Small intestine (tissue), 16 donors: ENCODE measurements at places on chromosomes 2 and 18.

DNA sequence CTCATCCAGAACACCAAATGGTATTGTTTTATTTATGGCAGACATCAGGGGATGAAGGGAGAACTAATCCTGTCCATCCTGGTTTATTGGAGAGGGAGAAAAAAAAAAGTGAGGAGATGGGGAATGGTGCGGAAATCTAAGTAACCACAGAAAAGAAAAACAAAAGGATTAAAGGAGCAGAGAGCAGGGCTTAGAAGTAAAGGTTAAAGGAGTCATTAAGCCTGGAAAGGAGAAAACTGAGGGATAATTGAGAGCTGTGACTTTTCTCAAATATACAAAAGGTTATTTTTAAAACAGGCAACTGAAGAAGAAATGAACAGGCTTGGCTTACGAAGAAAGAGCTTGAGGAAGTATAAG, 127.2 kb upstream of the PPP1CB start:
- no peak for DNase-seq

GRCh38 chr2:172930871-172931255, 144.8 kb upstream of the MAP3K20 start:
- no peak for DNase-seq

DNA sequence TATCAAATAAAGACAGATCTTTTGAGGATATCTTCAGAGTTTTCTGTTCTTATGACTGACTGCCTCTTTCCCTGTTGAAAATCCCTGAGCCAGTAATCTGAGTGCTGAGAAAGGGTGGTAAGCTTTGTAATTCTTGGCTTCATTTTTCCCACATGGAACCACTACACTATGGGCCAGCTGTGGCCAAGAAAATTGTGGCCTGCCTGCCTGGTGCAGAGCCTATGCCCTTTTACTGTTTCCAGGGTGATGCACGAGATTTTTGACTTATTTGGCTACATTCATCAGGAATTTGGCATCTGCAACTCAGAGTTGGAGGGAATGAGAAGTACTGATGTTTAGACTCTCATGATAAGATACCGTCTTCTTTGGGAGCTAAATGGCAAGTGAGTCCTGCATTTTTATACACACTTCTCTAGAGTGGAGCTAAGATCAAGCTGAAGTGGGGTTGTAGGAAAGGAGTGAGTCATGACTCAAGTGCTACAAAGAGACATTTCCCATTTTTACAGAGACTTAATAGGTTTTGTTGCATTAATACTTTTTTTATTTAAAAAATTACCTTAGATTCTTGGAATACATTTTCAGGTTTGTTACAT, 328.2 kb upstream of the CDH7 start:
- DNase-seq = no peak

- DNase-seq = no peak
These were observed 13.6 kb downstream of the TMEM185B start for GRCh38 chr2:120209427-120210269.

DNA sequence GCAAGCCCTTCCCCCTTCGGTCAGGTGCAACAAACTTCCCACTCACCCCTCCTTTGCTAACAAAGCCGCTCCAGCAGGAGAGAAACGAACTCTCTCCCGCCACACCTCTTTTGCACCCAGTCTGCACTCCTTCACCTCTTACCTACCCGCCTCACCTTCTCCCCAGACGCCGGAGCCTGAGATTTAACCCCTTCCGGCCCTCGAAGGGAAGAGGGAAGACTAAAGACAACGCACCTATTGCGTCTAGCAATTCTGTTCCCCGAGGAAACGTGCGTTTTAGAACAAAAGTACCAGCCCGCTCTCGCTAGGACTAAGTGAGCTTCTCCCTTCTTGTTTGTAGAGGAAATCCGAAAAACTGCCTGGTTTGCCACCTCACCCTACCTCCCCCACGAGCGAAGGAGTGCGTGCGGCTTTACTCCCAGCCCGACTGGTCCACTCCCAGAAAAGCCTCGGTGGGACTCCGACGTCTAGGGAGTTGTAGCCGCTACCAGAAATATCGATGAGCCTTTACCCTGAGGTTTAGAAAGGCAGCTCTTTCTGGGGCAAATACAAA, 441 bp upstream of the PEX13 start:
- peak; percentile 97 for DNase-seq

GRCh38 chr18:32629981-32630700, 142.7 kb downstream of the KLHL14 start:
- DNase-seq = no peak

GRCh38 chr2:237663517-237664110, 36.2 kb downstream of the LRRFIP1 start:
- no peak for DNase-seq

DNA sequence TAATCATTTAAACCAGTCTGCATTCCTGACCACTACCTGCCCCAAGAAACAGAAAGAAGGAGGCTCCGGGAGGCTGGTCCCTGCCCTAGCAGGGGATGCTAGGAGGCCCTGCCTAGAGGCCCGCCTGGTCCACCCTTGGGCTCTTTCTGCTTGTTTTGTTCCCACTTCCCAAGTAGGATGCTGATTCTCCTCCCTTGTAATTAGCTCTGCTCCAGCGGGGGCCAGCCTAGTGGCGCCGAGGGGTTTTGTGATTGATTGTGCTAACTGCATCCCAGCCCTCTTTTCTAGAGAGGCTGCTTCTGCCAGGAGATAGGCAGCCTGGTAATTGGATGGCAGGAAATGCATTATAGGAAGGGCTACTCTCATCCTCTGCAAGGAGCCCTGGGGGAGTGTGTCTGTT, 220.0 kb downstream of the LOXHD1 start:
- DNase-seq = no peak

DNA sequence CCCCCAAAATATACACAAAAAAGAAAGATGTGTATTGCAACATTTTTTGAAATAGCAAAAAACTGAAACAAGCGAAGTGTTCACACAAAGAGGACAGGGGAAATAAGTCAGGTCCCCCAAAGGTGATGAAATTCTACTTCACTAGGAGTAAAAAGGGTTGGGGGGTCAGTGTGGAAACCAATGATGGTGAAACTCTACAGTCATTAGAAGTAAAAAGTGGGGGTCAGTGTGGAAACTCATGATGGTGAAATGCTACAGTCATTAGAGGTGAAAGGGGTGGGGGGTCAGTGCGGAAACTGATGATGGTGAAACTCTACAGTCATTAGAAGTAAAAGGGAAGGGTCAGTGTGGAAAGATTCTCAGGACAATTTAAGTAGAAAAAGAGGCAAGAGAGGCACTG, 298.2 kb downstream of the EIPR1 start:
- no peak for DNase-seq

DNA sequence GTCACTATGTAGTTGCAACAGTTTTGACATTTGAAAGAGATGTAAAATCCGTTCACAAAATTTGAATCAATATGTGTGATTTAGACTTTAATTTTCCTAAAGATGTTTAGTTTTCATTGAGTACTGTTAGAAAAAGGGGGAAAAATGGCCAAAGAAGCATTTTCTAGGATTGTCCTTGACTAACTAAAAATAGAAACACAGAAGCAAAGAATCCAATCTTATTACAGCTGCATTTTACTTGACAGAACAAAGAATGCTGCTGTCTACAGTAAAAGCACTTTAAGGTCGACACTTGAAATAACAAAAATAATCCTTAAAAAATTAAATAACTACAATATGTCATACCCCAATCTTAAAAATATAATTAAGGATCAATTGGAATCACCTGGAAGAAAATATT, 48.9 kb downstream of the FRZB start:
- DNase-seq = no peak

- DNase-seq = no peak
These were observed 100.4 kb upstream of the RND3 start for GRCh38 chr2:150587547-150588505.

- no peak for DNase-seq
These were observed 44.2 kb downstream of the TTC27 start for GRCh38 chr2:32671885-32672533.

- DNase-seq = no peak
These were observed 535.2 kb downstream of the GALR1 start for GRCh38 chr18:77784759-77785379.

GRCh38 chr2:103012590-103012989, 250.8 kb downstream of the TMEM182 start:
- no peak for DNase-seq

- no peak for DNase-seq
These were observed 73.4 kb downstream of the CCDC93 start for GRCh38 chr2:117940436-117940835.

GRCh38 chr2:39377226-39377939, 59.7 kb downstream of the MAP4K3 start:
- DNase-seq = peak; percentile 9

DNA sequence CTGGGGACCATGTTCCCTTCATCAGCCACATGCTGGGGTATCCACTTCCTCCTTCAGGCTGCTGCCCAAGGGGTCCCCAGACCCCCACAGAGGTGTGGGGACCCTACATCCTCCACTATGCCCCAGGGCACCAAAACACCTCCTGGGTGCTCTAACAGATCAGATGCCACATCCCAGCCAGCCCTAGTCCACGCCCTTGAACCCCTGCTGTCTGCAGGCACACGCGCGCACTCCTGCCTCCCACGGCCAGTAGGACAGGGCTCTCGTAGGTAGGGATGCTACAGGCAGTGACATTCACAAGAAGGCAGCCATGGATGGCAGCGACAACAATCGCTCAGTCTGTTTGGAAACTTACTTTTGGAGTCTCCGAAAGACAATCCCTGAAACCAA, 3.0 kb upstream of the GPC1 start:
- DNase-seq = no peak

DNA sequence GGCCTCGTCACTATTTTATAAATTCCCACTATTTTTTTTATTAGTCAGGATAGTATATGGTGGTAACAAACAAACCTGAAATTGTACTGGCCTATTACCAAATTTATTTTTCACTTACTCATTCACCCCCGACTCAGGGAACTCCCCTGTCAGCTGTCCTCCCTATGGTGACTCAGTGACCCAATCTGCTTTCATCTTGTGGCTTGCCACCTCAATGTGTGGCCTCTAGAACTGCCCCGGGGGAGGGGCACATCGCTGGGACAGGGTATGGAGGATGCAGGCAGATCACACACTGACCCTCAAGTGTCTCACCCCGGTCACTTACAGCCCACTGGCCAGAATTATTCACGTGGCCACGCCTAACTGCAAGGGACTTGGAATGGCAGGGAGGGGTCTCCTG, 71.6 kb downstream of the ACTR2 start:
- no peak for DNase-seq

DNA sequence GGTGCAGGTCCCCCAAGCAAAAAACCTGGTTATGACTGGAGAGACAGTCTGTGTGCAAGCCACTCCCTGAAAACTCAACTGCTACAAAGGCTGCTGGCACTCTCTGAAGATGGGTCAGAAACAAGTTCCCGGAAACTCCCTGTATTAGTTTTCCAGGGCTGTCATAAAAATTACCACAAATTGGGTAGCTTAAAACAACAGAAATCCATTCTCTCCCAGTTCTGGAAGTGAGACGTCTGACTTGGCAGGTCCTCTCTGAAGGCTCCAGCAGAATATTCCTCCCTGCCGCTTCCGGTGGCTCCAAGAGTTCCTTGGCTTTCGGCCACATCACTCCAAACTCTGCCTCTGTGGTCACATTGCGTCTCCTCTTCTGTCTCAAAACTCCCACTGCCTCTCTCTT, 30.1 kb upstream of the SERPINE2 start:
- no peak for DNase-seq

DNA sequence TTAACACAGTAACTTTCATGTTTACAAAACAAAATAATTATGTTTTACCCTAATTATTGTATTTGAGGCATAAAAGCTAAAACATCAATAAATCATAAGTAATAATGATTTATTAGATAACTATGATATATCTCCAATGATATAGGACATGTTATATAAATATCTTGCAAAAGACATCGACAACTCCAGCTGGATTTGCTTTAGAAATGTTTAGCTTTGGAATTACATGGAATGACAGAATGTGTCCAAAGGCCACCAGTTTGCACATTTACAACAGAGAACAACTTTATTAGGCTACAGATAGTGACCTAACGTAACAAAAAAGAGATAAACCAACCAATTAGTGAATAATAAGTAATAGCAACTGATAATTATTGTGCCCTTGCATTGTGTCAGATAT, 475.7 kb downstream of the DCC start:
- DNase-seq = no peak

GRCh38 chr2:102271844-102272243, 39.5 kb upstream of the IL1RL1 start:
- DNase-seq = no peak

DNA sequence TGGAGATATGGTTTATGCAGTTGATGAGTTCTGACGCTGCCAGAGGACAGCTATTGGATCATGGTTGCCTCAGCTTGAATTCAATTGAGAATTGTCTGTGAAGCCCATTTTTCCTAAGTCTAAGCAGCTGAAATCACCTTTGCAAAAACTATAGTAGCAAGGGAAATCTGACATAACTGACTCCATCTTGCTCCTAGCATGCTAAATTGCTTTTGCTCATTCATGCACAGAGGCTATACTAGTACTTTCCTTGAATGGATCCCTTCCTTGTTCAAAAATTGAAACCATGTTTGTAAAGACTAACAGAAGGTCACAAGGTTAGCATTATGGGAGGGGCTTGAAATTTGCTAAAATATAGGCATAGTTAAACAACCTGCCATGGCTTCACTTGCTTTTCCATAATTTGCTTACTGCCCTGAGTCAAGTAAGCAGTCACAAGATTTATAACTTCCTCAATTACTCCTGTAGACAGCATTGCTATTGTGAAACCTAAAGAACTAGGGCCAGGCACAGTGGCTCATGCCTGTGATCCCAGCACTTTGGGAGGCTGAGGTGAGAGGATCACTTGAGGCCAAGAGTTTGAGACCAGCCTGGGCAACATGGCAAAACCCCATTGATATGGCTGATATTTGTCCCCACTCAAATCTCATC, 41.2 kb downstream of the CHRNA1 start:
- DNase-seq = no peak

GRCh38 chr2:47639467-47639866, 143.5 kb upstream of the MSH6 start:
- peak; percentile 17 for DNase-seq

GRCh38 chr2:75035444-75036353, 77.3 kb downstream of the POLE4 start:
- no peak for DNase-seq

DNA sequence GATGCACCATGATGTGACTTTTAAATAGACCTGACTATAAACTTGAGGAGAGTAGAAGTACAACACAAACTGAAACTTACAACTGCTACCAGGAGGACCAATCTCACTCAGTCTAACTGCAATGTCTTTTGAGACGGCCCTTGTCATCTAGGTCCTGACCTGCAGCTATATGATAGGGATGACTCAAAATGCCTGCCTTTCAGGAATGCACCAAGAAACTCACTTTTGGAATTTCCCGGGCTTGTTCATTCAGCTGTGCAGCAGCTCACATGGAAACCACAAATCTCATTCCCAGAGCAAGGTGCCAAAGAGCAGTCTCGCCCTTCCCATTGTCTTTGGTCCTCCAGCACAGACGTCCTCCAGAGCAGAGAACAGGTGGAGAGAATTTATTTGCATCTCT, 113.7 kb downstream of the SPOPL start:
- no peak for DNase-seq

DNA sequence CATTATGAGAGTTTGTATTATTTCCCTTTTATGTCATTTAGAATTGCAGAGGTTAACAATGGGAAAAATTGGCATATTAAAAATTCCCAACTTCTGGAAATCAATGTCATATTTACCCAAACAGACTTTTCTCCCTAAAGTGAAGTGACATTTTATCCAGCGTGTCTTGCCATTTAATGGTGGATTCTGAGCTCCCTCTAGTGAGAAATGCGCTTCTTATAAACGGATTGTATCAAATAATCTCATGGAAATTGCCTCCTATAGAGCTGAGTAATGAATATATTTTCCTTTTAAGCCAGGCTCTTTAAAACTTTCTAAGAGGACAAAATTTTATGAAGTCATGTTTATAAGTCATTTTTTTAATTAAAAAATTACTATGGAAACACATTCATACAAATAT, 5.7 kb upstream of the GCFC2 start:
- no peak for DNase-seq
